ENCODE measurements at places on chromosomes 1 and 21. TPM values are rescaled to one million over a fixed set of nuclear protein-coding genes. Genes with fewer than 3 reads are reported as not detected.
A peak's percentile ranks its signal among the peaks of the same experiment; 100 is the strongest.

DNA sequence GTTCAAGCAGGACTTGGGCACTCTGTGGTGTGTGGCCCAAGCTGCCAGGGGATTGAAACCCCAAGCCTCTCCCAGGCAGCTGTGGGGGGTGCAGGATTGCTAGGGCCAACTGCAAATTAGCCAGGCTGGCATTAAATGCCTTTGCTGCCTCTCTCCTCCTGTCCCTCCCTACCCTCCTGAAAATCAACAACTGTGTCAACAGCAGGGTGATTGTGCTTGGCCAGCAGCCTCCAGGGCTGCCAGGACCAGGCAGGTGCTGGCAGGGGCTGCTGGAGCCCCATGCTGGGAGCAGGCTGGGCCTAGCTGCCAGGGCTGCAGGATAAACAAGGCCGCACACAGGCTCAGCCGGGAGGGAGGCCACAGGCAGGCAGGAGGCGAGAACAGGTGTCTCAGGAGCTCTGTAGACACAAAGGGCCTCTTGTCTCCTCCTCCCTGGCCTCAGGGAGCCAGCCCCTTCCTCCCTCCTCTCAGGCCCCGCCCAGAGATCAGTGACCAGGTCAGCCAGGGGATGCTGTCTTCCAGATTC is 11.4 kb downstream of the SOX13 start:
- no peak for DNase-seq

GRCh38 chr1:66489972-66490601 is 43.9 kb upstream of the SGIP1 start:
- DNase-seq, result no peak

GRCh38 chr1:33456502-33456886 is 16.0 kb upstream of the ZSCAN20 start:
- DNase-seq, result no peak

DNA sequence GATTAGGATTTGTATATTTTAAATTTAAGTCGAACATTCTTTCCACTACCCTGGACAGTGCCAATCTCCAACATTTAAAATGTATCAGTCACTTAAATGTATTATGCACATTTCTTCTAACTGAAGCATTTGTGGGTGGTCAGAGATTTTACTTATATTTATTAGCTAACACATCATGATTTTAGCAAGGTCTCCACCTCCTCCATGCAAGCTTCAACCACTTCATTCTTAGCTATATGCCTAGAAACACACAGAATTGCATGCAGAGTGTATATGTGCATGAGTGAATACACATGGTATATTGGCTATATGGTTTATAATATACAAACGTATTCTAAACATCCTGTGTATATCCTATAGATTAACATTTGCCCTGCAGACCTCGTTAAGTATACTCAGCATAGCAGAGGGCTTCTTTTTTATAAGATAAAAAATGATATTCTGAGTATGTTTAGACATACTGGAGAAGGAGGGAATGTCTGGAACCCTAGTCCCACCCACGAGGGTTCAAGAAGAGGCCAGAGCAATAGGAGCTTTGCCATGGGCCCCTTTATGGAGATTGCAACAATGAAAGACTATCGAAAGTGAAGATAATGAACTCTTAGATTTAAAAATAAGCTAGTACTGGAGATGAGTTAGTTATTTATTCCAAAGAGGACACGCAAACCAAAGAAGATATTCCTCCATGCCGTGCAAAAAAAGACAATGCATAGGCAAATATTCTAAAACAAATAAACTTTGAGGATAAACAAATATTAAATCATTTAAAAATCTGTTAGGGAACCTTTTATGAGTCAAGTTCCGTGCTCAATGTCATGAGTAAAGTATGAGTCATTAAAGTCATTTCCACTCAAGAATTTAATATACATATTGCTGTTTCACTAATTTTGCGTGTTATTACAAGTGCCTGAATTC is 480.4 kb downstream of the SIPA1L2 start:
- no peak for DNase-seq

- peak; percentile 64 for DNase-seq
Observed at GRCh38 chr1:184753608-184754475, 816 bp downstream of the EDEM3 start.

DNA sequence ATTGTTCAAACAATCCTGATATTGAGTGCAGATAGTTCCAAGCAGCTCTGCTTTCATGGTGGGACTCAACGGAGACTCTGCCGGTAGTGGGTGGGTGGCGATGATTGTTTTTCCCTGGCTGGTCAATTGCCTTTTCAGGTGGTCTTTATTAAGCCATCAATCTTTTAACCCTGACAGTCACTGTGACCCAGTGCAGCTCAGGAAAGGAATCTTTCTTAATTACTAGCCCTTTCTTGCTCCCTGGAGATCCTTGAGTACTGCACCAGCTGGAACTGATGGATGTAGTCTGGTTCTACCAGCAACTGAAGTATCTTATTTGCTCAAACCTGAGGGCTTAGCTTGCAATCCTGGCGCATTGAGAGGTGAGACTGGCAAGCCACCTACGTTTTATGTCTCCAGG is 196.4 kb downstream of the PLPP3 start:
- no peak for DNase-seq

GRCh38 chr1:6171548-6172124 is 8.5 kb downstream of the CHD5 start:
- DNase-seq, result no peak

GPR61 gene
- not detected for total RNA-seq

Measured in activated CD8-positive, alpha-beta T cell treated with anti-CD3 and anti-CD28 coated beads, Interleukin-2, amount 10 ng/mL, durations not matched to agents 7 days and 5 days (primary cell).